Right renal pelvis (tissue), 4 donors: ENCODE measurements at places on chromosomes 12 and 14.

DNA sequence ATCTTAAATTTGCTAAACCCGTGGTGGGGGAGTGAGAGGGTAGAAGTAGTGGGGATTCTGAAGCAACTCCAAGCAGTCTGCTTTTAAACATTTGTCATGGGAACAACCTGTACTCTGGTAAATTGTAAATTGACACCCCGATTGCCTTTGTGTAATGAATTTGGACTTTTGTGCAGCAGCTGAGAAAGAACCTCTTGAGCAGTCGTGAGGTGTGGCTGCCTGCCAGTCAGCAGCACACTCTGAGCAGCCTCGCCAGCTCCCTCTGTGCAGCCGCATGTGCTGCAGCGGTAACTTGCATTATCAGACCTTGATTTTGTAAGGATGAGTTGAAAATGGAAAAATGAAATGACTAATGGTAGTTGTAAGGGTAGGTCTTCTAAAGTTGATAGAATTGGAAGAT lies 74.3 kb downstream of the SUSD6 start:
- no peak for DNase-seq

GRCh38 chr12:132966676-132967415 lies 10.7 kb upstream of the ZNF605 start:
- no peak for DNase-seq

- DNase-seq, result no peak
Measured at GRCh38 chr12:118959348-118959747, 22.0 kb upstream of the SRRM4 start.

GRCh38 chr12:47817272-47818006 lies 2.3 kb downstream of the HDAC7 start:
- DNase-seq, result no peak

- DNase-seq, result no peak
Measured at GRCh38 chr14:95569440-95569839, 34.6 kb downstream of the GLRX5 start.

DNA sequence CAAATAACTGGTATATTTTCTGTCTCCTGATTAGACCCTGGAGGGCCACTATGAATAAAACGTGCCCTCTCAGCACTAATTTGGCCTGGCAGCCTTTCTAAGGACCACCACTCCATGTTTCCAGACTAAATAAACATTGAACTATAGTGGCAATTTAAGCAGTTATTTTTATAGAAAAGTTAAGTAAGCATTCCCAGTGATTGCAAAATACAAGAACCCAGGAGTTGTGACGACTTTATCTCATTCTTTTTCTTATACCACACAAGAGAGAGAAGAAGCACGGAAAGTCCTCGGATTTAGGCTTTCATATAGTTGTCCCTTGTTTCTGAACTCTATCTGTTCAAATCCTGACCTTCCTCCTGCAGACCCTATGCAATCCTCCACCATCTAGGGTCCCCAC lies 23.1 kb upstream of the STRAP start:
- no peak for DNase-seq

- DNase-seq, result no peak
Measured at GRCh38 chr14:38122241-38122640, 85.5 kb upstream of the SSTR1 start.
